Muscle of leg (tissue), 16 donors: ENCODE measurements at places on chromosomes 6 and 20. TPM values are rescaled to one million over a fixed set of nuclear protein-coding genes. Genes with fewer than 3 reads are reported as not detected.

DNA sequence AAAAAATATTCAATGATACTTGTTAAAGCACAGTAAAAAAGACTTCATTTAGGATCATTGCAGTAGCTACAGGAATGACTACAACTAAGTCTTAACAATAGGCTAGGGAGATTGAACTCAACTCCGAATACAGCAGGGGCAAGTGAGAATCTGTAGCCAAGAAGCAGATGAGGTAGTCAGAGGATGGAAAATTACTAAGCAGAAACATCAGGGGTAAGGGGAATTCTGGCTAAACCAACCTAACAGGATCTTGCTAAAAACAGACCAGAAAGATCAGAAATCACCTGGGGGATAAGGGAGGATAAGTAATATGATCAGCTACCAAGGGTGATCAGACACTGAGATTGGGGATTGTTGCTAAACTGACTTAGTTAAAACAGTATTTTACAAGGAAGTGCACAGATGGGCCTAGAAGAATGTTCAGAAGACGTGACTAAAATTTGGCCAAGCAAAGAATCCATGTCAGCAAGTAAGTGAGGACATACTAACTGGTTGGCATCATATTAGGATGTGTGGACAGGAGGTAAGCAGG, 217.5 kb downstream of the TENT5A start:
- H3K27me3 ChIP-seq = no peaks in the 10 kb centered on the region
- DNase-seq = no peak
- H3K4me3 ChIP-seq = no peak overlapping the region
- no peaks in the 10 kb centered on the region for H3K4me1 ChIP-seq
- H3K36me3 ChIP-seq = no peaks in the 10 kb centered on the region
- H3K27ac ChIP-seq = no peak overlapping the region

DNA sequence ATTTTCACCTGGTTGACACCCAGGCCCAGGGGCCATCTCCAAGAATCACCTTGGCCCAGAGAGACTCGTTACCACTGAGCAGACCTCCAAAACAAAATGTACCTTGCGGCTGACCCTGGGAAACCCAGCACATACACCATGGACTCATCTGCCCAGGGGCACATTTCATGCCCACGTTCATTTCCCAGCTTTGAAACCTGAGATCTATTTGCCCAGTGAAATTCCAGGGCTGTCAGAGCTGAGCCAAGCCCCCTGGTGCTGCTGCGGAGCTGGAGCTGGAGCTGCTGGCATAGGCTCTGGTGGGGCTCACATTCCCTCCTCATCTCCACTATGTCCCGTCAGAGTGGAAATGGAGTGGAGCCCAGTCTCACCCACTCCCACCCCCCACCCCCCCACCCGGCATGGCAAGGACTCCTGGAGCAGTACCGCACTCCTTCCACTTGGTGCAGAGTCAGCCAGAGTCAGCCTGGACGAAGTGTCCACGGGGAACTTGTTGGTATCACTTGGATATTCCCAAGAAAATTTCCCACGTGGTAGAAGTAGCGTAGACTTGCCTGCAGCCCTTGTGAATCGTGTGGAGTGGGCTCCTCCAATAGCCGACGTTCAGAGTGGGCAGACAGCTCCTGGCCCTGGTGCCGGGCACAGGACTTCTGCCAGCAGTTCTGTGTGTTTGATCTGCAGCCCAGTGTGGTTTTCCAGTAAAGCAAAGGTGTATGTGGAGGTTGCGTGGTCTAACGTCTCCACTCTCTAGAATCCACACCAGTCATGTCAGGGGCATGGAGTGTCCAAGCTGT, 18.1 kb upstream of the OSER1 start:
- peaks cover 6% of the 10 kb centered on the region for H3K36me3 ChIP-seq
- no peak overlapping the region for H3K4me3 ChIP-seq
- no peaks in the 10 kb centered on the region for H3K27me3 ChIP-seq
- no peak overlapping the region for H3K27ac ChIP-seq
- peak; percentile 27 for DNase-seq
- H3K4me1 ChIP-seq = no peaks in the 10 kb centered on the region

- H3K4me1 ChIP-seq = no peaks in the 10 kb centered on the region
- H3K27ac ChIP-seq = peak overlapping the region; percentile 53
- no peak overlapping the region for H3K4me3 ChIP-seq
- DNase-seq = peak; percentile 81
Observed at GRCh38 chr20:12717061-12717460, 291.7 kb upstream of the SPTLC3 start.

- peaks cover 27% of the 10 kb centered on the region for H3K36me3 ChIP-seq
- H3K4me1 ChIP-seq = peaks cover 18% of the 10 kb centered on the region
- peak overlapping the region; percentile 96 for H3K27ac ChIP-seq
- peak; percentile 76 for DNase-seq
- no peaks in the 10 kb centered on the region for H3K27me3 ChIP-seq
Observed at GRCh38 chr20:23350904-23351838, 580 bp downstream of the NXT1 start.

DNA sequence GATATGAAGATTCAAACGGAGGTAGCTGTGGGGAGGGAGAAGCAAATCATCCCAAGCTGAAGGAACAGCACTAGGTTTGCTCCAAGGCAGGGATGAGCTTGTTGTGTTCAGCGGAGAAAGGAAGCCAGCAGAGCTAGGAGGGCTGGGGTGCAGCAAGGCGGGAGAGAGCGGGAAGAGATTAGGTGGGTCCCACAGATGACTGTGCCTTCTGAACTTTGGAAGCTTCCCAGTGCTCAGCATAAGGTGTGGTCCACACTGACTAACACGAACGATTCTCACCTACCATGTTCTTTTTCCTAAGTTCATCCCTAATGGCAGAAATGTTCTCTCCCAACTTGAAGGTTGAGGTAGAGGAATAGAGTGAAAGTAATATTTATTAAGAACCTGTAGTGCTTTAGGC, 1.2 kb downstream of the RAE1 start:
- H3K27me3 ChIP-seq = no peaks in the 10 kb centered on the region
- no peak overlapping the region for H3K27ac ChIP-seq
- peaks cover 10% of the 10 kb centered on the region for H3K4me1 ChIP-seq
- no peak for DNase-seq
- peaks cover 33% of the 10 kb centered on the region for H3K36me3 ChIP-seq
- no peak overlapping the region for H3K4me3 ChIP-seq

- H3K27ac ChIP-seq = no peak overlapping the region
- H3K27me3 ChIP-seq = no peaks in the 10 kb centered on the region
- peaks cover 9% of the 10 kb centered on the region for H3K36me3 ChIP-seq
- H3K4me1 ChIP-seq = no peaks in the 10 kb centered on the region
Observed at GRCh38 chr6:126063512-126064146, 77.3 kb downstream of the TRMT11 start.

DNA sequence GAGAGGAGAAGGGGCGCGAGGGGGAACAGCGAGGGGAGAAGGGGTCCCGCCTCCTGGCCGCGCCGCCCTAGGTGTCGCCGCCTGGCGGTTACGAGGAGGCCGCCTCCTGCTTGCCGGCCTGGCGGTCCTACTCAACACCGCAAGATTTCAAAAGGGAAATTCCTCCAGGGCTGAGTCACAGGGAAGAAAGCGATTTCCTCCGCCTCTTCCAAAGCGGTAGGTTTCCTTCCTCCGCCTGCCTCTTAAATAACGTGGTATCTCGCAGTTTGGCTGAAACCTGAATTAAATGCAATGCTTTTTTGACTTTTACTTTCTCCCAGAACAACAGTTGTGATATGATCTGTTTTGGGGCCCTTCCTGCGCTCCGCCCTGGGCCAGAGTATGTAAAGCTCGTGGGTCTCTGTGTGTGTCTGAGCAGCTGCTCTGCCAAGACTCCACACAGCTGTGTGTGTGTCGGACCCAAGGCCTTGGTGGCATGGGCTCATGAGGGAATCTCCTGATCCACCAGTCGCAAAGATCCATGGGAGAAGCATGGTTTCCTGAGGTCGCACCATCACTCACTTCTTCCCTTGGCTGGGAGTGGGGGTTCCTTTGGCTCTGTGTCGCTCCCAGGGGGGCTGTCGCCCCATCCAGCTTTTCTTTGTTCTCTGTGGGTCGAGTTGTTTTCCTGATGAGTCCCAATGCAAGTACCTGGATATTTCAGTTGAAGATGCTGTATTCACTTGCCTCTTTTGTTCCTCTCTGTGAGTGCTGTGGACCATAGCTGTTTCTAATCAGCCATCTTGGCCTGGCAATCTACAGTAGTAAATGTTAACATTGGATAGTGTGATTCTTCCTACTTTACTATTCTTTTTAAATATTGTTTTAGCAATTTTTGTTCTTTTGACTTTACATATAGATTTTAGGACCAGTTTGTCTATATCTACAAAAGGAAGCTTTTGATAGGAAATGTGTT, 31.6 kb upstream of the NOTCH4 start:
- peak; percentile 93 for DNase-seq
- no peaks in the 10 kb centered on the region for H3K36me3 ChIP-seq
- H3K4me1 ChIP-seq = peaks cover 9% of the 10 kb centered on the region
- H3K27ac ChIP-seq = peak overlapping the region; percentile 95
- no peaks in the 10 kb centered on the region for H3K27me3 ChIP-seq

- H3K27ac ChIP-seq = no peak overlapping the region
- H3K36me3 ChIP-seq = no peaks in the 10 kb centered on the region
Observed at GRCh38 chr6:166304106-166304505, 4.1 kb downstream of the PRR18 start.

- peaks cover 2% of the 10 kb centered on the region for H3K36me3 ChIP-seq
- peaks cover 14% of the 10 kb centered on the region for H3K4me1 ChIP-seq
- no peak overlapping the region for H3K4me3 ChIP-seq
- no peaks in the 10 kb centered on the region for H3K27me3 ChIP-seq
Observed at GRCh38 chr20:38135651-38136420, 29.2 kb downstream of the TGM2 start.

DNA sequence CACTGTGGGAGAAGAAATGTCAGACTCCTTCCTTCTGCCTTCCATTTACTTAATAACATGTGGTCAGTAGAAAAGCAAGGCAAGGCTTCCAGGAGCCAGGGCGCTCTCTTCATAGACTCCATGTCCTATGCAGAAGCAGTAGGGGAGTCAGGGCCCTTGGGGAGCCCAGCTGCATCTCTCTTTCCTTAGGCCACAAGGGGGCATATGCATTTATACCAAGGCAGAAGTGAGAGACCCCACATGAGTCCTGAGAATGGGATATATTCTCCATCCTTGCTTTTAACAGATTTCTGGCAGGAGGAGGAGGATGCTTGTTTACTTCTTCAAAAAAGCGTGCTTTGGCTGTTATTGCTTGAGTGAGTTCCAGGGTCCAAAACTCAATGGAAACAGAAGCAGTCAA, 198.5 kb downstream of the HIVEP2 start:
- H3K27me3 ChIP-seq = no peaks in the 10 kb centered on the region
- no peaks in the 10 kb centered on the region for H3K4me1 ChIP-seq
- DNase-seq = no peak
- no peak overlapping the region for H3K27ac ChIP-seq
- H3K4me3 ChIP-seq = no peak overlapping the region

- no peaks in the 10 kb centered on the region for H3K36me3 ChIP-seq
- peak overlapping the region; percentile 79 for H3K27ac ChIP-seq
- H3K4me1 ChIP-seq = peaks cover 33% of the 10 kb centered on the region
- H3K4me3 ChIP-seq = no peak overlapping the region
Observed at GRCh38 chr6:159116343-159116742, 52.9 kb upstream of the FNDC1 start.

DNA sequence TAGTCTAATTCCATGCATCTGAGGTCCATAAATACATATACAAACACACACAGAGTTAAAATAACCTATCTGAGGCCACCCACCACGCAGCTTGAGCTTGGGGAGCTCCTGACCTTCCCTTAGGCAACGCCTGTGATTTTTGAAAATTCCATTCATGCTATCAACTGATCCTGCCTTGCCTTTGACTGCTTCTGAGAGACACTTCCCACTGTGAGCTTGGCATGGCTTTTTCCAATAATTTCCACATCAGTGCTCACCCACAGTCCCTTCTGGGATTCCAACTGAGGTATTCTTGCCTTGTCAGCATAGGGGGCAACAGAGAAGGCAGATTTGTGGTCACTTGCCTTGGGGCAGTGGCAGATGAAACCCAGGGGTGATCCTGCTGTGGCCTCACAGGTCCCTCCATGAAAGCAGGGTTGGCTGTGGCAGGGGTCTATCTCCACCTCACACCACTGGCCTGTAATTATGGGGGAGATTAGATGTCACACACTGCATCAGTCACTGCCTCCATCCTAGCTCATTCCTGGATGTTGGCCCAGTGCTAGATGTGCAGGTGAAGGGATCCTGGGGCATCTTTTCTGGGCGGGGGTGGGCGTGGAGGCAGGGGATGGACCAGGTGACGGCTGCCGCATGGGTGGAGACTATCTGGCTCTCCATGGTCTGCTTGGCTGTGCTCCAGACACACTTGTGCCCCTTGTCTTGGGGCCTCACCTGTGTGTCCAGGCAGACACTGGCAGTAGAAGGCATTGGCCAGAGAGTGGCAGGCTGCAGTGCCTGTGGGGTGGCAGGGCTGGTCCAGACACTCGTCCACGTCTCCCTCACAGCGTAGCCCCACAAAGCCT, 11.2 kb upstream of the GPSM3 start:
- no peak overlapping the region for H3K4me3 ChIP-seq
- no peaks in the 10 kb centered on the region for H3K36me3 ChIP-seq
- H3K27ac ChIP-seq = no peak overlapping the region
- H3K4me1 ChIP-seq = no peaks in the 10 kb centered on the region
- DNase-seq = no peak
- peaks cover 5% of the 10 kb centered on the region for H3K27me3 ChIP-seq

GRCh38 chr20:23245553-23246181, 104.9 kb upstream of the NXT1 start:
- H3K4me1 ChIP-seq = peaks cover 4% of the 10 kb centered on the region
- H3K4me3 ChIP-seq = no peak overlapping the region
- DNase-seq = peak; percentile 67
- no peaks in the 10 kb centered on the region for H3K36me3 ChIP-seq

DNA sequence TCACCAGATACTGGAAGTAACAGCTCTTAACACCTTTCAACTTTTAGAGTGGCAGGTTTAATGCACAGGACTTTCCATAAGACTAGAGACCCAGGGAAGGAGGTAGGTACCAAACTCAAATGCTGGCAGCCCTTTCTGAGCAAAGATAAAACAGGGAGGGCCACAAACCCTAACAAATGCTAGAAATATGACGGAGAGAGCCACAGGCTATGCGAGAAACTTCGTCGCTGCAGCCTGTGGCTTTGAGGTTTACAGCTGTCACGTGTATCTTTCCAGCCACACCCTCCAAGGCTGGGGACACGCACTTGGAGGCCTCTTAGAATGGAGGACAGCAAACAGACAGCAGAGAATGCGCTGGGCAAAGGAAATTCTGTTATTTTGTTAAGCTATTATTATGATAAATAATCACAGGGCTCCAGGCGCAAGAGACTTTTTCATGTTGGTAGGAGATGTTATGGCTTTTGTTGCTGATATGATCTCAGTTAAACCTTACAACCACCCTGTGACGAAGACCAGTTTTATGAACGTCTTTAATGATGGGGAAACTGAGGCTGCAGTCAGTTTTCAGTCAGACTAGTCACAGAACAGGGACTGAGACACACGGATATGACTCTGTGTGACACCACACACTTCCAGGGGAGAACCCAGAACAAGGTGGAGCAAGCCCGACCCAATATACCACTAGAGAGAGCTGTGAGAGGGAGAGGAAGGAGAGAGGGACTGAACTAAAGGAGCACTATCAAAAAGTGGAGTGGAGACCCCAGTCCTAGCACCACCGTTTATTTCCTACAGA, 2.0 kb downstream of the TRAM2 start:
- H3K36me3 ChIP-seq = no peaks in the 10 kb centered on the region
- H3K27me3 ChIP-seq = no peaks in the 10 kb centered on the region
- H3K27ac ChIP-seq = peak overlapping the region; percentile 74
- H3K4me1 ChIP-seq = peaks cover 59% of the 10 kb centered on the region
- H3K4me3 ChIP-seq = peak overlapping the region; percentile 90

The PLA2G7 gene
- total RNA-seq = 1.2 TPM

The DAAM2 gene
- 25.8 TPM for total RNA-seq

The MRPS18A gene
- total RNA-seq = 43.5 TPM

The TRIM40 gene
- not detected for total RNA-seq

The HUS1B gene
- total RNA-seq = 0.18 TPM
